ENCODE measurements at places on chromosomes 12 and 14.

- no peak for DNase-seq
Observed at GRCh38 chr12:75155962-75156361, 53.7 kb downstream of the KCNC2 start.

DNA sequence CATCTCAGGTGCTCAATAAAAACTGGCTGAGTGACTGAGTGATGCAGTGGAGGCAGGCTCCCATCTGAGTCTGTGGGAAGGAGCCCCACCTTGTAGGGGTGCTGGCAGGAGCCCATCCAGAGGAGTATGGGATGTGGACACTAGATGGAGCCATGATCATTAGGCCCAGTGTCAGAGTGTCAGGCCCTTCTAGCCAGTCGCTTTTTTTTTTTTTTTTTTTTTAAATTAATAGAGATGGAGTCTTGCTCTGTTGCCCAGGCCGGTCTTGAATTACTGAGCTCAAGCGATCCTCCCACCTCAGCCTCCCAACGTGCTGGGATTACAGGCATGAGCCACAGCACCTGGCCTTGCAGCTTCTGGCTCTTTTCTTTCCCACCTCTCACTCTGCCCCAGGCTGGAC, 11.5 kb downstream of the RITA1 start:
- DNase-seq: peak; percentile 58

- DNase-seq: no peak
Observed at GRCh38 chr12:114698566-114699163, 14.7 kb upstream of the TBX3 start.

DNA sequence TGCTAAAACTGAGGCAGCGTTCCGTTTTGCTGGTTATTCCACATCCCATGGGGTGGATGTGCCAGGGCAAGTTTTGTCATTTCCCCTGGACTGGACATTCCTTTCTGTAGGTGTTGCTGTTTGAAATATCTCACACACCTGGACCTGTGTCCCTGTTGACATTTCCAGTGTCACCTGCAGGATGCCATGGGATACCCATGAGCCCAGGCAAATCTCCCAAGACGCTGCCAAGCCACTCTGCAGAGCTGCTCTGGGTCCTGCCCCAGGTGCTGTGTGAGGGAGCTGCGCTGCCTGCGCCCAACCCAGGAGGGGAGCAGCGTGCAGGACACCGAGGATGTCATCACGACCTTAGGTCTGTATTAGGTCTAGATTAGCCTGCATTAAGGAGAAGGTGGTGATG, 5.2 kb upstream of the PACS2 start:
- DNase-seq: no peak
